Fibroblast of the conjunctiva (primary cell): ENCODE measurements at places on chromosomes 1 and 21.

DNA sequence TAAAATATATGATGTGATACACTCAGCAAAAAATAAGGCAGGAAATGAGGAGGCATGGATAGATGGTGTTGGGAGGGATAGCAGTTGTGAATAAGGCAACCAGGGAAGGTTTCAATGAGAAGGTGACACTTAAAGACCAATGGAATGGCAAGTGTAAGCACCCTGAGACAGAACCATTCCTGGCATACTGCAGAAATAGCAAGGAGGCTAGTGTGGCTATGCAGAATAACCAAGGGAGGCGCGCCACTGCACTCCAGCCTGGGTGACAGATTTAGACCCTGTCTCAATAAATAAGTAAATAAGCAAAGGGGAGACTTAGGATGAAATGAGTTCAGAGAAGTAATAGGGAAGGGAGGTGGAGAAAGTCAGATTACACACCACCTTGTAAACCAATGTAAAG lies 113.9 kb downstream of the TOMM20 start:
- DNase-seq: no peak

DNA sequence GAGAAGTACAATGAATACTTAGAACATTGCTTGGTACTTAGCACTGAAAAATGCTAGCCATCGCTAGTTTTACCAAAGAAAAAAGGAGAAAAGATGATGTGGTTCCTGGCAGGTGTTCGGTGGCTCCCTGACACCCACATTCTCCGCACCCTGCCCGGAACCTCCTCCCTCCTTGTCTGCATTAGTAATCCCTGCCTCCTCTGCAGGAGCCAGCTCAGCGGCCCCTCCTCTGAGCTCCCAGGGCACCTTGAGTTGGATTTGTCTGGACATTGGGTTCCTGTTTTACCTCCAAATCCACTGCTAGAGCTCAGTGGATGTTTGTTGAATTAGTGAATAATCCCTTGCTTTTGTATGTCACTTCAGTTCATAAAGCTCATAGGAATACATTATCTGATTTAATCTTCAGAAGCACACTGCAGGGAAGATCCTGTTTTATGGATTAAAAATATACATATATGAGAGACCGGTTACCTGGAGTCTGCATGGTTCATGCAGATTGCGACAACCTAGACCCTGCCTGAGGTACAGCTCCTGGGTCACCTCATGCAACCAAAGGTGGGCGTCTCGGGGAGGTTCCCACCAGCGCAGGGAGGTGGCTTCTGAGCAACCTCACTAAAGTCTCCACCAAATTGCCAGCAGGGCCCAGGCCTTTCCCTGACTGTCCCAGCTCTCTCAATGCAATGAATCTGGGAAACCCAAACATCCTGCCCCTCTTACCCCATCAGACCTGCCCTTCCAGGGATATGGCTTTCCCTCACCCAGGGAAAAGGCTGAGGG lies 24.2 kb downstream of the PCAT6 start:
- DNase-seq: no peak

- DNase-seq: no peak
These were observed 32.1 kb upstream of the PDE9A start for GRCh38 chr21:42621166-42621818.

DNA sequence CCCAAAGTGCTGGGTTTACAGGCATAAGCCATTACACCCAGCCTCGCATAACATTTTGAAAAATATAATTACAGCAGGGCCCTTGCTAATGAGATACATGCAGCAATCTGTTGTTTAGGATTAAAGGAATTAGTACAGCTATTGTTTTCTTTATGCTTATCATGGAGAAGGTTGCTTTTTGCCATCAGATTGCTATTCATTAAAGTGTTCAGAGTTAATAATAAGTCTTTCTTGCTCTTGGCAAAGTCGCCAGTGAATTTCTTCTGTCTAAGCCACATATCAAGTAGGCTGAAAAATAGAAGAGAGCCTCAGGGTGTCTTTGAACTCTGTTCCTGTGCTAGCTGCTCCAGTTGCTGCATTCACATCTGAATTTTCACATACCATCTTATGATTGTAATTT lies 144.1 kb downstream of the POU2F1 start:
- DNase-seq: no peak

DNA sequence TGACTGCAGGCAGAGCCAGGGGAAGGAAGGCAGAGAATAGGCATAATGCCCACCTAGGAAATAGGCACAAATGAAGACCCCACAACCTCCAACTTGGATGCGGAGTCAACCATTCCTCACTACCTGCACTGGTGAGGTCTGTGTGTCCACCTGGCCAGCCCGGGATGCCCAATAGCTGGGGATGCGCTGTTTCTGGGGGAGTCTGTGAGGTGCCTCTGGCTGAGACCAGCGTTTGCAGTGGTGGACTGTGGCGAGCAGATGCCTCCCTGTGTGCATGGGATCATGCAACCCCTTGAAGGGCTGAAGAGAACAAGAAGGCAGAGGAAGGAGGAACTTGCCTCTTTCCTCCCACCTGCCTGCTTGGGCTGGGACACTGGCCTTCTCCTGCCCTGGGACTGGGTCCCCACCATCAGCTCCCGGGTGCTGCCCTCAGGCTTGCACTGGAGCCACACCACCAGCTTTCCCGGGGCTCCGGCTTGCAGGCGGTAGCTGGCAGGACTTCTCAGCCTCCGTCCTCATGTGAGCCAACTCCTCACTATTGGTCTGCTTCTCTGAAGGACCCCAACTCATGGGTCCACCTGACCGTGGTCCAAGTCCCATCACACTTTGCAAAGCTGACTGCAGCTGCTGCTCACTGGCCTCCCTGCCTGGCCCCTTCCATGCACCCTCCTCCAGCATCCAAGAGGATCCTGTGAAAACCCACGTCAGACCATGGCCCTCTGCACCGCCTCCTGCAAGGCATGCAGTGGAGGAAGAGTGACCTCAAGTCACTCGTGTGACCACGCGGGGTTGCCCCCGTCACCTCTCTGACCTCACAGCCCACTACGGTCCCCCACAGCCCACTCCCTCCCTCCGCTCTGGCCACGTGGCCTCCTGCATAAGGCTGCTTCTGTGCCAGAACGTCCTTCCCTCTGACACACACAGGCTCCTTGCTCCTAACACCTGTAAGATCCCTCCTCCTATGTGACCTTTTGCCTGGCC lies 2.7 kb upstream of the PDE9A start:
- no peak for DNase-seq

DNA sequence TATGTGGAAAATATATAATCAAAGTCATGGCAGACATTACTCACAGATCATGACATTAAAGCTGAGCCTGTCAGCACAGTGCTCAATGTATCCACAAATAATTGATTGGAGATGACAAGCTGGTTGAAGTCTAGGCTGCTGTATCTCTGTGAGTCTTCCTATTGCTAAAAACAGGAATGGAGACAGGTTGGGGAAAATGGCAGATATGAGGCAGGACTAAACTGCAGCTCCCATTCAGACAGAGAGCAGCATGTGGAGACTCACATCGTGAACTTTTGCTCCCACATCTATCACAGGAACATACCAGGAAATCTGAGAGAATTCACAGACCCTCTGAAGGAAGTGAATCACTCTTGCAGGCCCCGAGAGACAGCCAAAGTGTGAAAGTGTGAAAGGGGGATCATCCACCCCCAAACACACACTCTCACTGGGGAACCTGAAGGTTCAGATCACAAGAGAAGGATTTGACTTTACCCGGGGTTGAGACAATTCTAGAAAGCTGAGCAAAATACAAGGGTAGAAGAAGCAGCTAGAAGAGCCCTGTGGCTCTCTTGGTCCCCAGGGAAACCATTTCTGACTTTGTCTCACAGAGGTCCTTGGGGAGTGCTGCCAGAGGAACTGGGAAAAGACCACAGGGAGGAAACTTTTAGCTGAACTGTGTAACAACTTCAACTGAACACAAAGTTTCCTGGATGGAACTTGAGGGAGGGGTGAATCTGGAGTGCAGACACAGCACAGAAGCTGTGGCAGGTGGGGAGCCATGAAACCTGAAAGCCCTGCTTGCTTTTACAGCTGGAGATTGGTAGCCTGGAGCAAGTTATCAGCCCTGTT lies 173.4 kb downstream of the S1PR1 start:
- DNase-seq: no peak

DNA sequence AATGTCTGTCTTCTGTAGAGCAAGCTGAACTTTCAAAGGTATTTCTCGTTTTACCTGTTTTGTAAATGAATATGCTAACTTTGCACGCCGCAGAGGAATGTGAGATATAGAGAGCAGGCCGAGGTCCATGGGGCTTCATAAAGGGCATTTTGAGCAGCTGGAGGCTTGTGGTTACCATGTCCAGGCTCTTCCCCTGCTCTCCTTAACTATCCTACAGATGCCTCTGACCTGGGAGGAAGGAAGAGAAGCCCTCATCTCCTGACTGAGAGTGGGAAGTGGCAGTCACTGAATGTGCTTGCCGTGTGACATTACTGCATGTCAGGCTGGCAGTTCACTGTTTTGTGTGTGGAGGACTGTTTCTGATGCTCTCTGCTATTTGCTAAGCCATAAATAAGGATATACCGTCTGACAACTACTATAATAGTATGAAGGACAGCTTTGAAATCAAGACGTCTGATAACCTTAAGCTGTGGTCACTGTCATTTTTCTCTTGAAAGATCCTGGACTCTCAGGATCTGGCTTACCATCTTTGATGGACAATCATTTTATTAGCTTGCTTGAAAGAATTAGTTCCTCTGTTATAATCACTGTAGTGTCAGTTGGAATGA lies 92.2 kb downstream of the DYRK1A start:
- DNase-seq: no peak

DNA sequence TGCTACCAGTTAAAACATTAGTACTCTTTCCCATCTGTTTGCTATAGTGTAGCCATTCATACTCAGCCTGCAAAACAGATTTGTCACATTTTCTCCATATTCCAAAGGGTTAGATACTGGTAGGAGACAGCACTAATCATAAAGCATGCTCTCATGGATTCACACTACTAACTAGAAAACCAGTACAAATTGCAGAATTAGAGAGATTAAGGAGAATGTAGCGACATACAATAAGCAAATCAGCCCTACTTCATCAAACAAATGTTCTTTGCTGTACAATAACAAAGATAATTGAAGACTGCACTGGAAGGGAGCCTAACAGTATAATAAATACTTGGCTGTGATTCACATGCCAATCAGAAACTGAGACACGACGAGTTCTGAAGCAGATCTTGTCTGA lies 368.0 kb upstream of the PRMT6 start:
- DNase-seq: no peak

DNA sequence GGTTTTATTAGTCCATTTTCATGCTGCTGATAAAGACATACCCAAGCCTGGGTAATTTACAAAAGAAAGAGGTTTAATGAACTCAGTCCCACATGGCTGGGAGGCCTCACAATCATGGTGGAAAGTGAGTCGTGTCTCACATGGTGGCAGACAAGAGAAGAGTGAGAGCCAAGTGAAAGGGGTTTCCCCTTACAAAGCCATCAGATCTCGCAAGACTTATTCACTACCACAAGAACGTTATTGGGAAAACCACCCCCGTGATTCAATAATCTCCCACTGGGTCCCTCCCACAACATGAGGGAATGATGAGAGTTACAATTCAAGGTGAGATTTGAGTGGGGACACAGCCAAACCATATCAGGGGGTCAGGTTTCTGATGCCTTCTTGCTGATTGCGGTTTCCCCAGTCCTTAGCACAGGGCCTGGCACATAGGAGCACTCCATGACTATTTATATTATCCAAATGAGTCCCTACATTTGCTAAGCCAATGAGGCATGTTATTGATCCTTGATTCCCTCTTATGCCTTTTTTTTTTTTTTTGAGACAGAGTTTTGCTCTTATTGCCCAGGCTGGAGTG lies 35.3 kb upstream of the PAXBP1 start:
- DNase-seq: no peak

GRCh38 chr1:110523011-110523410 lies 4.0 kb upstream of the KCNA10 start:
- DNase-seq: no peak

- DNase-seq: no peak
These were observed 5.2 kb downstream of the SOX13 start for GRCh38 chr1:204077979-204078696.

- no peak for DNase-seq
These were observed 34.4 kb upstream of the PADI1 start for GRCh38 chr1:17170571-17170970.

GRCh38 chr1:31984419-31985347 lies 29.0 kb upstream of the KHDRBS1 start:
- no peak for DNase-seq

DNA sequence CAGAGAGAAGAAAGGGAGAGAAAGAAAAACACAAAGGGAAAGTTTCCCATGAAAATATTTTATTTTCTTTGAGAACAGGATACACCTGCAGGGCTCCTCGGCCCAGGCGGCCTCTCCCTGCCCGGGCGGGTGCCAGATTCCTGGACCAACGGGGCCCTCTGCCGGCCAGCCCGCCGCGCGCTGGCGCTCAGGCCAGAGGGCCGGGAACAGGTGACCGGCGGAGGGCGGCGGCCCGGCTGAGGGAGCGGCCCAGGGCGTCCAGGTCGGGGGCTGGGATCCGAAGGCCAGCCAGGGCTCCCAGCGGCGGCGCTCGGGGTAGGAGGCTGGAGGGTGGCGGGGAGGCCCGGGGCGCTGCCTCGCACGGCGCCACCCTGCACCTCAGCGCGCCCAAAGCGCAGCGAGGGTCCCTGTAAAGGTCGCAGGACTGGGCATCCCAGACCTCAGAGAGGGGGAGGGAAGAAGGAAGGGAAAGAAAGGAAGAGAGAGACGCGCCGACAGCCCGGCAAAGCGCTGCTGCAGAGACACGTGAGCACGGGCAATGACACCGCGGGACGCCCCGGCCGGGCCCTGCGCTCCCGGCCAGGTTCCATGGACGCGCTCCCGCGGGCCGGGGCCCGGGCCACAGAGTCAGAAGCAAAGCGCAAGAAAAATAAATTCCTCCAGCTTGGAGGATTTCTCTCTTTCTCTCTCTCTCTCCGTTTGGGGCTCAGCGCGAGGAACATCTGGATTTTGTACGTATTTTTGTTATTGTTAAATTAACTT lies 927 bp downstream of the WNT9A start:
- peak; percentile 20 for DNase-seq

DNA sequence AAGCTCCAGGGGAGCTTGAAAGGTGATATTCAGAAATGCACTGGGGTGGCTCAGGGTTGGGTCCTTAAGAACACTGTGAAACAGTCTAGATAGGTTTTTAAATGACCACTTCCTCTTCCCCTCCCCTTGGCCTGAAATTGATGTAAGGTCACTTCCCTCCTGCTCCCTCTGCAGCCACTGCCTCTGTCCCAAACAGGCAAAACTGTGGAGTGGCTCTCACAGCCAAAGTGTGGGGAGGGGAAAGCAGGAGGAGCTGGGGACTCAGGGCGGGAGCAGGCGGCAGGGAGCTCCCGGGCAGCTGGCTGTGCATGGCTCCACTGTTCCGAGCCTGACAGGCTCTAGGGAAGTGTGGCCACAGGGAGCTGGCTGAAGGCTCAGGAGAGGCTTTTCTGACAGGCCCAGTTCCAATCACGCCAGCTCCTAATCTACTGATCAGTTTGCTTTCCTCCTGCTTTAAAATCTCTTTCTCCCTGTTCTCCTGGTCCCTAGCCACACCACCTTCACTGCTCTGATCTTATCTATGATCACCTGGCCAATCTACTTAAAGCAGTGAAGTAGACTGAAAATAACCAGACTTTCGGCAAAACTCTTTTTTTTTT lies 5.1 kb upstream of the CSRP1 start:
- no peak for DNase-seq

DNA sequence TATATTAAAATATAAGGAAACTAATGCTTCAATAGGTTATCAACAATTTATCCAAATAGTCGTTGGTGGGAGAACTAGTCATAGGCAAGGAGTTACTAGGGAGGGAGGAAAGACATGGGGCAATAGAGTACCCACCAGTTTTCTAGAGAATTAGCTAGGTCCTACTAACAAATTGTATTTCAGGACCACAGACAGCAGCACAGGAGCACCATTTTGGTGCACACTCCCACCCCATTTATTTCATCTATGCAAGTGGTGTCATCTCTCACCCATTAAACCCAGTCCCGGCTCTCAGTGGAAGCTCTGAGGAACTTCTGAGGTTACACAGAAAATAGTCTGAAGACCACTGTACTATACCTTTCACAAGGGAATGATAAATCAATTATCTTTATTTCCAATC lies 89.0 kb upstream of the BCAR3 start:
- DNase-seq: no peak
